ENCODE measurements at places on chromosomes 5 and 9.

GRCh38 chr9:4678679-4679267 lies 596 bp upstream of the CDC37L1 start:
- peak; percentile 12 for DNase-seq

- DNase-seq, result no peak
These were observed 788 bp downstream of the ZNF346 start for GRCh38 chr5:177023303-177023664.

DNA sequence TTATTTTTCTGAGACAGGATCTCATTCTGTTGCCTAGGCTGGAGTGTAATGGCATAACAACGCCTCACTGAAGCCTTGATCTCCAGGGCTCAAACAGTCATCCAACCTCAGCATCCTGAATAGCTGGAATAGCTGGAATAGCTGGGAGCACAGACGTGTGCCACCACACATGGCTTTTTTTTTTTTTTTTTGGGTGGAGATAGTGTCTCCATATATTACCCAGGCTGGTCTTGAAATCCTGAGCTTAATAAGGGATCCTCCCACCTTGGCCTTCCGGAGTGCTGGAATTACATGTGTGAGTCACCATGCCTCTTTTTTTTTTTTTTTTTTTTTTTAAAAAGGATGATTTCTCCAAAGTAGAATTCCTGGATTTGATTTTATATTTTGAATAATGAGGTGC lies 60.7 kb downstream of the NSD1 start:
- DNase-seq, result no peak

DNA sequence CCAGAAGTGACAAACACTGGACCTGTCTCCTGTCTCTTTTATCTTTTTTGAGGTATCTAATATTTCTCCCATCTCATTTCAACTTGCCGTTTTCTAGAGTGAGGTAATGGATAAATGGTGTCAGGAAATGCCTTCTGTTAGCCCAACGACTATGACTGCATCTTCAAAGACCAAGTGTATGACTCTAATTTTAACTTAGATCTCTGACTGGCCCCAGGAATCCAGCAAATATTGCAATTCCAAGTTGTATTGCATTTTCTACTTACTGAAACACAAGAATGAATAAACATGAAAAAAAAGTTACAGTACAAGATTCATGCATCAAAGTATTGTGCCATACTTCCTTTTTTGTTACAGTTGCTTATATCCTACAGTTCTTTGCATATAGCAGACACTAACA lies 26.3 kb downstream of the SLC28A3 start:
- DNase-seq, result no peak

GRCh38 chr9:16848179-16848578 lies 22.3 kb downstream of the BNC2 start:
- DNase-seq, result no peak

DNA sequence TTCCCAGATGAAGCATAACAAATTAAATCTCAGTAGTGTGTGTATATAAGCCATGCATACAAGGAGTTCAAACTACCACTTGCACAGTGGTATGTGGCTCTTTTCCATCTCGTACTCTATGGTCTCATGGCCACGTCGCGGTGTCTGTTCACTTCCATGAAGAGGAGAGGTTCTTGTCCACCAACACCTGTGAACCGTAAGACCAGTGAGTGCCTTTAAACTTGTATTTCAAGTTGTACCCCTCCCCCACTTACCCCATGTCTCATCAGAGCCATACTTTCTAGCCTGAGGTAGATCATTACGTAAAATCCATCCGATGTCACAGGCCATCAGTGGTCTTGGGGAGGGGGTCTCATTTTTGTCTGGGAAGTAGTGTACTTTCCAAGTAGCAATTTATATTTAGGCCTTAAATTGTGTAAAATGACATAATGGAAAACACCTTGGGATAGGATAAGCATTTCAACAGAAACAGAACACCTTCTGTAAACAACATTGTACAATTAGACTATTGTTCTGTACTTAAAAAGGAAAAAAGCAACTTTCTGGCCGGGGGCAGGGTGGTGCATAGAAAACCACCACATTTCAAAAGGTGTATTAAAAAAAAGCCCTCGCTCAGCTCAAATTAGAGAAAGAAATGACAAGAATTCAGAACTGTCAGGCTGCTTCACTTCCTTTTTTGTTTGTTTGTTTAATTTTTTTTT lies 163.0 kb downstream of the SMARCA2 start:
- DNase-seq, result no peak

- no peak for DNase-seq
These were observed 1.7 kb downstream of the CPLX2 start for GRCh38 chr5:175873088-175873454.

- no peak for DNase-seq
These were observed 262.5 kb downstream of the NFIB start for GRCh38 chr9:14051419-14051818.

DNA sequence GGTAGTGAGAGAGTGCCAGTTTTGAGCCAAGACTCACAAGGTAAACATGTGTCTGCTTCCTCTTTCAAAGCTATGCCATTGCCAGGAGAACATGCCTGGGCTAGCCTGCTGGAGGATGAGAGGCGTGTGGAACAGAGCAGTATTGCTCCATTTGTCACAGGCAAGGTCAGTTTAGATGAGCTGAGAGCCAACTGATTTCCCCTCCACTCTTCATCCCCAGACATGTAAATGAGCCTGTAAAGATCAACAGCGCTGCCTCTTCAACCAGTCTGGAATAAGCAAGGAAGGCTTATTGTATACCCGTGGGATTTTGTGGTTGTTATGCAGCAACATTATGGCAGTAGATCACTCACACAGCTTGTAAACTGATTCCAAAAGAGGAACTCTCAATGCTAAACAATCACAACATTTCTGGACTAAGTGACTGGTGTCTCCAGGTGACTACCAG lies 8.2 kb upstream of the GDNF start:
- no peak for DNase-seq

GRCh38 chr5:127887282-127887681 lies 184.1 kb downstream of the CCDC192 start:
- no peak for DNase-seq

- DNase-seq, result peak; percentile 58
These were observed 430.1 kb upstream of the WWC1 start for GRCh38 chr5:167861129-167861927.

DNA sequence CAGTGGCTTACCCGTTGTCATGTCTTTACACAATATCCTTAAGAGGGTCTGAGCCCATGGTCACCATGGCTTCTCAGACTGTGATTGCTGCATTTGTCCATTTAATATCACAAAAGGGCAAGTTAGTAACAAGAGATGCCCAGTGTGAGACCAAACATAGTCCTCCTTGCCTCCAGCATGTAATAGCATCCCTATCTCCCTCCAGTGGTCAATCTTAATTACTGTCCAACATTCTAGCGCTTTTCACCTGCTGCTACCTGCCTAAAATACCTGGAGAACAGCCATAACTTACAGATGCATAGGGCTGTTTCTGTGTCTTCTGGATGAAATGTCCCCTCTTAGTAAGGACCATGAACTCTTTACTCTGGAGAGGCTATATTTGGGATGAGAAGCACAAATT lies 267.2 kb upstream of the DAB2 start:
- DNase-seq, result no peak

All from neuronal stem cell (in vitro differentiated cells).